SJSA1 (cell line): ENCODE measurements at places on chromosomes 4 and X.

GRCh38 chr4:32142075-32142474 lies 1421.9 kb downstream of the PCDH7 start:
- DNase-seq = no peak

- no peak for DNase-seq
These were observed 308.1 kb upstream of the PPARGC1A start for GRCh38 chr4:24197955-24198354.

- DNase-seq = peak; percentile 62
These were observed 83.1 kb downstream of the RELL1 start for GRCh38 chr4:37603070-37603468.

DNA sequence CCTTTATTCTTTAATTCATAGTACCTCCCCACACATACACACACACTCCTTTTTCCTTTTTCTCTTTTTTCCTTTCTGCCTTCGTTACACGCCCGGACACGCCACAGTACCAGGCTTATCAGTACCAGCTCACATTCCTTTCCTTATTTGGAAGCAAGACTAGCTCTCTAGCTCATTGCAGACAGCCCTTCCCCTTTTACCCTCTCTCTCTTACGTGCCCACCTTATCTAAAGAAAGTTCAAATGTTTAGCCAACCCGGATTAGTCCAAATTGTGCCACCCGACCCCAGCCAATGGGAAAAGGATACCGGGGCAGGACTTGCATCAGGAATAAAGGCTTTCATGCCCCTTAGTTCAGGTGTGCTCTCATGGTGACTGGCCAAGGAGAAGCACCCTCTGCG lies 194.7 kb upstream of the VCX3A start:
- no peak for DNase-seq

GRCh38 chr4:118974758-118975157 lies 86.1 kb downstream of the SYNPO2 start:
- DNase-seq = no peak

- no peak for DNase-seq
These were observed 34.1 kb downstream of the ADH5 start for GRCh38 chr4:99054428-99054994.

DNA sequence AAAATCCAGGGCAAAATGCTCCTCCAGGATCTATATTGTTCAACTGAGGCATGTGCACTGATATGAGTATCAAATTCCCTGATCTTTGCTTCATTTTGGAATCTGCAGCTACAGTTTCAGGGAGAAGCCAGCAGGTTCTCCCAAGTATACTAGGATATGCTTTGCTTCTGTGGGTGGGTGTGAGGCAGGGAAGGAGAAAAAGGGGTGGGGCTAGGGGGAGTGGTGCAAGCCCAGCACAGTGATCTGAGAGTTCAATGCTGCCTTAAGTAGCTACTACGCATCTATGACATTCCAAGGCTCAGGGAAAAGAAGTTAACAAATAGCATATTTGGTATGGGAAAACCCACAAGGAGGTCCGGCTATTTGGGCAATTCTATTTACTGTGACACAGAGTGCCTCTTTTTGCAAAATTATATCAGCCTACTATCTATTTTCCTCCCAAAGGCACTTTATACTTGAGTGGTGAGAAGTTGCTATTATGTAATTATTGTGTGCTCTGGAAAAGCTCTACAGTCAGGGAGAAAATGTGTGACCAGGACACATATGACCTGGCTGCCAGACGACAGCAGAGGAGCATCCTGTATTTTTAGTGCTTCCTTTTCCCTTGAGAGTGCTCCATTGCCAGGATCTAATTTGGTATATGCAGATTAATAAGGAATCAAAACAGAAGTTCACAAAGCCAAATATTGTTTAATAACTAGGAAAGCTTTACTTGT lies 162.0 kb downstream of the RNF150 start:
- no peak for DNase-seq

DNA sequence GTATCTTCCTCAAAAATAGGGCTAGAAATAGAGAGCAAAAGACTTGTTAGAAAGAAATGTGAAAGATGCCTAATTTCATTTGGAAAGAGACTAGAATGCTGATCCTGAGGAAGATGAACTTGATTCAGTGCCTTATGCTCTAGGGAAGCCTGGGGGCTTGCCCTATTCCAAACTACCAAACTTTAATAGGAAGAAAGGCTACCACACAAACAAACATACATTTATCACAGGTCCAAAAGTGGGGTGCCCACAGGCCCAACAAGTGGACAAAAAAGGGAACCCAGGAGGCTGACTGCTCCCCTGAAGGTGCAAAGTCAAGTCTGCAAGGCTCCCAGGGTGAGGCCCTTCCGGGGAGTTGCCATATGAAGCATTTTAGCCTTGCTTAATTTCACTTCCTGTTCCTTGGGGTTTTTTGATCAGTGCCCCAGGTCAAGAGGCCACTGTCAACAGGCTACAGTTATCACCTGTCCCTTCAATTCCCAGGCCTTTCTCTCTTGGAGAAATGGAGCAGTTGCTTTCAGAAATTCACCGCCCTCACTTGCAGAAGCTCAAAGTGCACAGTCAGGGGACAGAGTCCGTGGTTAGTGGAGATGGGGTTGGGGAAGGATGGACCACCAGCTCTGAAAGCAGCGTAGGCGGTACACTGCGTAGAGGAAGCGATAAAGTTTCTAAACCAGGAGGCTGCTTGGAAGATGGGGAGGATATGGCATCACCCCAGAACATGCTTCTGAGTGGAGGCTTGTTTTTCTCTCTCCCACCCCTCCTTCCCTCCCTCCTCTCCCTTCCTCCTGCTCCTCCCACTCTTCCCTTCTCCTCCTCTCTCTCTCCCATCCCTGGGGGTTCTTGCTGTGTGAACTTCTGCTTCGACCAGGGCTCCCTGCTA lies 36.4 kb downstream of the TMEM154 start:
- DNase-seq = no peak

DNA sequence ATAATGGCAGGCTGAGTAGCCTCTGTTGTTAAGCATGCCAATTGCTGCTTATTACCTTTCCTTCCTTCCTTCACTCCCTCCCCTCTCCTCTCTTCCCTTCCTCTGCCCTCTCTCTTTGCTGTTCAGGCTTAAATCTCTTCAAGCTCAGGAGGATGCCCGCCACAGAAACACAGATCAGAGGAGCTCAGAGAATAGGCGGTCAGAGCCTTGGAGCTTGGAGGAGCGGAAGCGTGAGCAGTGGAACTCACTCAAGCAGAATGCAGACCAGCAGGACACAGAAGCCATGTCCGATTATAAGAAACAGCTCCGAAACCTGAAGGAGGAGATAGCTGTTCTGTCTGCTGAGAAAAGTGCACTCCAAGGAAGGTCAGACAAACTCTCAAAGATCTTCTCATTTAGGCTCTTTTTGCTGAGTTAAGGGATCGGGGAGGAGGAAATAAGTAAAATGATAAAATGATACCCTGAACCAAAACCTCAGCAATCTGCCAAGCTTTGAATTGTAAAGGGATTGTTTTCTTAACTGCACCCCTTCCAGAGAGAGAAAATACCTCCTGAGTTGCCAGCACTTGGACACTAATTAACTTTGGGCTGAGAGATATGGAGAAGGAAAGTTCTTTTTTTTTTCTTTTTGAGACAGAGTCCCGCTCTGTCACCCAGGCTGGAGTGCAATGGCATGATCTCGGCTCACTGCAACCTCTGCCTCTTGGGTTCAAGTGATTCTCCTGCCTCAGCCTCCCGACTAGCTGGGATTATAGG lies 20.9 kb downstream of the SPATA18 start:
- DNase-seq = no peak

DNA sequence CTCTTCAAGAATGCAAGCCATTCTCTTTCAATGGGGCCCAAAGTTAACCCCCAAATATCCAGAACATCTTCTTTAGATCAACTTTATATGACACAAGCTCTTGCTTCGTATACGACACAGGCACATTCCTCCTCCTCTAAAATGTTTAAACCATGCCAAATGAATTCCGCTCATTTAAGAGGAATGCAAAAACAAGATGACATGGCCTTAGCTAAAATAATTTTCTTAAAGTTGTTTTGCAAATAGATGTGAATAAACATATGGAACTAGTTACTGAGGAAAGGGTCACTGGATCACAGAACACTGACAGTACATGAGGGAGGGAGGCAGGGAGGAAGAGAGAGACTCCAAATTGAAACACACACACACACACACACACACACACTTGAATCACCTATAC lies 97.4 kb downstream of the RASL11B start:
- DNase-seq = no peak

DNA sequence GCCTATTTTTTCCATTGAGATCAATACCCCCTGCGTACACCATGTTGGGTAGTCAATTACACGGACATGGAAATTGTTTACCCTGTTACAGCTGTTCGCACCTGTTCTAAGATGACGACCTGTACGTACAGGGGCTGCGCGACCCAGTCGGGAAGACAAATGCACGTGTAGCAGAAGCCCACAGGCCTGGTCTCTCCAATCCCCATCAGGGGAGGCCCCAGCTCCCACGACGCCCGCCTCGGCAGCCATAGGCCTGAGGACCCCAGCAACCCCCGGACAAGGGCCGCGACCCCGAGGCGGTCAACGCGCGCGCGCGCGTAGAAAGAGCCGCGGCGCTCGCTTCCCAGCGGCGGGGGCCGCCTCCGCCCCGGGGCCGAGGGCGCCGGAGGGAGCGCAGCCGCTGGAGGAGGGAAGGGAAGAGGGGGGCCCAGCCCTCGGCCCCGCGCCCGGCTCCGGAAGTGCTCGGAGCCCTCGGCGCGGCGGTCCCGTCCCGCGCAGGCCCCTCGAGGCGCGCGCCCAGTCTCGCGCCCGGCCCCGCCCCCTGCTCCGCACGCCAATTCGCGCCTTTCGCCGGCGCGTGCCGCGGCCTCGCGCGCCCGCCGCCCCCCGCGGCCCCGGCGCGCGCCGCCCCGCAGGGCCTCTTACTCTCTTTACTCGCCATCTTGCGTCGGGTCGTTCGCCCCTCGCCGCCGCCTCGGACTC lies 618 bp downstream of the RBBP7 start:
- DNase-seq = peak; percentile 13

DNA sequence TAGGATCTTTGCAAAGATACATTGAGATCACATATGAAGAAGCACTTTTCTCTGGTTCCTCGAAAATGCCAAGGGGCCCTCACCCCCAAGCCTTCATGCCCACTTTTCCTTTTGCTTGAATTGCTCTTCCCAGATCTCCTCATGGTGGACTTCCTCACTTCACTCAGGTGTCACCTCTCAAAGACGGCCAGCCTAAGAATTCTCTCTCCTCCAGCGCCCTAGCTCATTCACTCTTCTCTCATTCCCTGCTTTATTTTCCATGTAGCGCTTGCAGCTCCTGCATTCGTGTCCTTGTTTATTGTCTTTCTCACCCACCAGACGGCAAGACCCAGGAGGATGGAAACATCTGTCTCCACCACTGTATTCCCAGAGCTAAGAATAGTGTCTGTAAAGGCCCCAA lies 32.9 kb downstream of the CCKAR start:
- DNase-seq = no peak

GRCh38 chr4:1852904-1853623 lies 2.9 kb downstream of the LETM1 start:
- DNase-seq = no peak

DNA sequence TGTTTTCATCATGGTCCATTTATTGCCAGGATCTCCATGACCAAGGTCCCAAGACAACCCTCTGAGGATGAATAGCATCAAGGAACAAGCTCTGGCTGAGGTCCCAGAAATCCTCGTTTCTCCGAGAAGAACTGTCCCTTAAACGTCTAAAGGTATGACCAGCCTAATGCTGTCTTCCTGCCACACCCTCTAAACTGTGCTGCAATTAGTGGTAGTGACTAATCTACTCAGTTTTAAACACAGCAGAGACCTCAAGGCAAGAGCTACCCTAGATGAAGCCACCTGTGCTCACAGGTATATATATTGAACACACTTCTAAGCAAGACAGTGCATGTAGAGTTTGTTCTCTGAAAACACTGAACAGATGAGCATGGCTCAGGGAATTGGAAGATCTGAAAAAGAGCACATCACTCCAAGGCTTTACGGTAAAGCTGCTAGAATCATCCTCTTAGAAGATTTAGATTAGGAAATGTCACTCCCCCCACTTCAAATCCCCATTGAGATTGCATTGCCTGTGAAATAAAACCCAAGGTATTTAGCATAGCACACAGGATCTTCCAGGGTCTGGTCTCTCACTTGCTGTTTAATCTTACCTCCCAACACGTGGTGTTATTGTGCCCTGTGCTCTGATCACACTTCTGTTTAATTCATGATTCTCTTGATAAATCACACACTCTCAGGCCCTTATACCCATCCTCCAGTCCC lies 173.9 kb upstream of the VCX3A start:
- no peak for DNase-seq

DNA sequence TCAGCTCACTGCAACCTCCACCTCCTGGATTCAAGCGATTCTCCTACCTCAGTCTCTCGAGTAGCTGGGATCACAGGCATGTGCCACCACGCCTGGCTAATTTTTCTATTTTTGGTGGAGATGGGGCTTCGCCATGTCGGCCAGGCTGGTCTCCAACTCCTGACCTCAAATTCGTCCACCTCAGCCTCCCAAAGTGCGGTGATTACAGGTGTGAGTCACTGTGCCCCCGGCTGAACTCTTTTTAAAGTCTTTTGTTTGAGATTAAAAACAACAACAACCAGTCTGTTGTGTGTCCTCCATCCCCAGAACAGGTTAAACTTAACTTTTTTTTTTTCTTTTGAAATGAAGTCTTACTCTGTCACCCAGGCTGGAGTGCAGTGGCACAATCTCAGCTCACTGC lies 36.3 kb upstream of the RBPJ start:
- DNase-seq = no peak

DNA sequence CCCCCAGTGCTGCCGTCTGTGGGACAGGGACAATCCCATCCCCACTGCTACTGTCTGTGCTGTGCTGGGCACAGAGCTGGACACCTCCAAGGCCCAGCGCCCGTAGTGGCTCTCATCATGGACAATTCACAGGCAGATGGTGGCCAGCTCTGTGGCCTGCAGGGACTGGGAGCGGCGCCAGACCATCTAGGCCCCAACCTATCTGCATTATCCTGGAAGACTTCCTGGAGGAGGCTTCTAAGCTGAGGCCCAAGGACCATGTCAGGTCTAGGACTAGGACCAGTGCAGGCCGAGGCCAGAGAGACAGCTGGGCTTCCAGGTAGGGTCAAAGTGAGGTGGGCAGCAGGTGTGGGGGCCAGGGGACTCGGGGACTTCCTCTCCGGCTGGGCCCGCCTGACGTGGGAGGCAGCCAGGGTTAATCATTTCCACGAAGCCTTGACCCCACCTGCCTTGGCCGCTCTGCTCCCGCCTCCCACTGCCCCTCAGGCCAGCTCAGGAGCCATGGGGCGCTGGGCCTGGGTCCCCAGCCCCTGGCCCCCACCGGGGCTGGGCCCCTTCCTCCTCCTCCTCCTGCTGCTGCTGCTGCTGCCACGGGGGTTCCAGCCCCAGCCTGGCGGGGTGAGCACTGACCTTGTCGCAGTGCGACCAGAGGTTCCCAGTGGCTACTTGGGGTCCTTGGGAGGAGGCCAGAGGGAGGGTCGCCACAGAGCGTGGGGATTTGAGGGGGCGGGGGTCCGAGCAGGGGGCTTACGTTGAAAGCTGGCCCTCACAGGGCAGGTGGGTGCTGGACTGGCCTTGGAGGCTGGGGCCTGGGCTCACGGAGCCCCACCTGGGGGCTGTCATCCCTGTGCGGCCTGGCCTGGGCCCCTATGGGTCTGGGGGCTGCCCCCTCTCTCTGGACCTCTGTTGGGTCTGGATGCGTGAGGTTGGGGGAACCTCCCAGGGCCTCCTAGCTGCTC lies at the start of gene HGFAC:
HGFAC (plus strand) TSS at position 468 of the 959 bp plus-strand sequence; CDS start at position 502, 34 bp downstream.
- DNase-seq = no peak

GRCh38 chrX:49258749-49259124 lies 5.8 kb downstream of the FOXP3 start:
- no peak for DNase-seq
